ELF-1 (cell line): ENCODE measurements at places on chromosomes 7 and 10.

DNA sequence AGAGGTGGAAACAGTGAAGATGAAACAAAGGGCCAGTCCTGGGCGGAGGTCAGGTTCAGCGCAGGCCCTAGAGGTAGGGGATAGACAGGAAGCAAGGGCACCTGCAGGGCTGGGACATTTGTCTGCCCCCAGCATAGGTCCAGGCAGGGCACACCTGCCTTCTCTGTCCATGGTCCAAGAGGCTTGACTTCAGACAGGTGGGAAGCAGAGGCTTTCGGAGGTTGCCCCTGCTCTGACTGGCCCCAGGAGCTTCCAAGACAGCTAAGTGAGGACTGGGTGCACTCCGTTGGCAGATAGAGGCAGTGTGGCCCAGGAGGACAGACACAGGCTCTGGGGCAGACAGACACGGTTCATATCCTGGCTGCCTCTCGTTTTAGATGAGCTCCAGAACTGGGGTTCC lies 71.6 kb upstream of the GRB10 start:
- no peak for DNase-seq

- peak; percentile 7 for DNase-seq
Observed at GRCh38 chr10:25974897-25975459, 40.9 kb downstream of the MYO3A start.

DNA sequence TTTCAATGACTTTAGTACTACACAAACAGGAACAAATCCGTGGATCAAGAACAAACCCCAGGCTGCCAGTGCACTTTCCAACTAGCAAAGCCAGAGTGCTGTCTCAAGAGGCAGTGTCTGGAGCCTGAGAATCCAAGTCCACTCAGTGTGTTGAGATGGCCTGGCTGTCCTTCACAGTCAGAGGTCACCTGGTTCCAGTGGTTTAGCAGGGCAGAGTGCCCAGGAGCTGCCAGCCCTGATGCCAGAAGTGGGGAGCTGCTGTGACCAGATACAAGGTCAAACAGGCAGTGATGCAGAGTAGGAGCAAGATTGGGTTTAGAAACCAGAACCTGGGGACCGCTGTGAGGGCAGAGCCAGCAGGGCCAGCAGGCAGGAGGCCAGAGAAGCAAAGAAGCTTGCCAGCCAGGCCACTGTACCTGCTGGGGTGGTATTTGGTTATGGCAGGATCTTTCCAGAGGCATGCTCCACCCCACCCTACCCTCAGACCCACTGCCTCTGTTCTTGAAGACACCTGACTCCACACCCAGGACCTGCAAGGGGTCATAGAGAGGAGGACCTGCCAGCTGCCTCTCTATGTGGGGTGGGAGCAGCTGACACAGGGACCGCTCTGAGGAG lies 35.6 kb upstream of the C10orf90 start:
- DNase-seq = no peak

DNA sequence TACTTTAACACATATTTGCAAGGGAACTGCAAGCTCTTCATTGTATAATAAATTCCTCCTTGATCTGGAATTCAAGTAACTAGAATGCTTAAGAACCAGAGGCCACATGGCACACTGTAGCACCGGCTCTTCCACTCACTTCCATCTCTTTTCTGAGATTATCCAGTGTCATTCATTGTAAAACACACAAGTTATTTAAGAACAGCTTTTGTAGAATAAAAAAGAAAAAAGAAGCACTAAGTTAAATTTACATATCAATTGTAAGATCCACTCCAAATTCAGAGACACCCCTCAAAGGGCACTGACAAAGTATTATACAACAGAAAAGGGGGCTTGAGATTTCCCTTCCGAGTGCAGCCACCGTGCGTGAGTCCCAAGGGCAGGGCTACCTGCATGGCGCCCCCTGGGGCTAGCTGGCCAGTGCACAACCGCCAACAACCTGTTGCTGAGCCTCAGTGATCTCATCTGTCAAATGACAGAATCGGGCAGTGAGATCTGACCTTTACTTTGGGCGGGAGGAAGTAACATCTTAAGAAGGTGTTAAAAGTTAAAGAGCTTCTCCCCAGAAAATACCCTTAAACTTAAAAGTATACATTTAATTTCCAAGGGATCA lies 12.5 kb downstream of the GLI3 start:
- peak; percentile 68 for DNase-seq

GRCh38 chr7:138886501-138886917 lies 88.5 kb upstream of the ATP6V0A4 start:
- no peak for DNase-seq

GRCh38 chr10:14695847-14696480 lies 78.7 kb downstream of the FAM107B start:
- no peak for DNase-seq

GRCh38 chr7:55255496-55256445 lies 109.4 kb upstream of the LANCL2 start:
- DNase-seq = peak; percentile 90

GRCh38 chr7:141455723-141456122 lies 95.5 kb upstream of the AGK start:
- no peak for DNase-seq

GRCh38 chr10:27344568-27345454 lies 104.2 kb upstream of the ACBD5 start:
- DNase-seq = no peak

GRCh38 chr10:23096802-23097549 lies 1.6 kb downstream of the MSRB2 start:
- no peak for DNase-seq

DNA sequence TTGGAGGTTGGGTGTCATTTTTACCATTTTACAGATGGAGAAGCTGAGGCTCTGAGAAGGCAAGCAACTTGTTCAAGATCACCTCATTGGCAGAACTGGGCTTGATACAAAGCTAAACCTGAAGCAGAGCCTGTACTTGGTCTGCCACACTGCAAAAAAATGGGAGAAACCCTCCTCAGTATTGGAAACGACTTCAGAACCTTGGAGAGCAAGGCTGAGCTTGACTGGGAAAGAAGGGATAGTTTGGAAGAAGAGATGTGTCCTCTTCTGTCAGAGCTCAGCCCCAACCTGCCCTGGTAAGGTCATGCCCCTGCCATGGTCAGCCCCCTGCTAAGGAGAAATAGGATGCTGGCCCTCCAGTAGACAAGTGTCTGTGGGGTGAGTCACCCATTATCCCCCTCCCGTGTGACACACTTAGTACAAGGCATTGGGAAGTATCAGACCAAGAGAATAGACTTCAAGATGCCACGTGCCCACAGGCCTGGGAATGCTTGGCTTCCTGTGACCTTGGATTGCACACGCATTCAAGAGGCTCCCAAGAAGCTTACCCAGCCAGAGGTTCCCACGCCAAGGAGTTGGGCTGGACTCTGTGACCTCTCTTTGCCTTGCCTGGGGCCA lies 56.2 kb upstream of the SMNDC1 start:
- DNase-seq = no peak

DNA sequence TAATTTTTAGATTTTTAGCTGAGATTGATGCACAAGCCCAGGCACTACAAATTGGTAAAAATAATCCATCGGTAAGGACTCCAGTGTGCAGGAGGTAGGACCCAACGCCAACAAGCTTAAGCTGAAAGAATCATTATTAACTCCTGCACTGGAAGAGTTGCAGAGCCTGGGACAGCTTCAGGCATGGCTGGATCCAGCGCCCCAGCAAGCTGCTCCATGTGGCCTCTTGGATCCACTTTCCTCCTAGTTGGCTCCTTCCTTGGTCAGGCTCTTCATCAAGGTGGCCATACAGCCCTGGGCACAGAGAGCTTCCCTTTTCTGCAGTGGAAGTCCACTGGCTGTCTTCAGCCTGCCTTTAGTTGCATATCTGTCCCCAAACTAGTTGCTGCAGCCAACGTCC lies 497.4 kb upstream of the FOXK1 start:
- no peak for DNase-seq
